ENCODE measurements at places on chromosomes 6 and 20.

GRCh38 chr6:1545654-1546053 lies 64.1 kb upstream of the FOXC1 start:
- no peak for DNase-seq

- no peak for DNase-seq
Measured at GRCh38 chr6:5529733-5530132, 268.4 kb downstream of the FARS2 start.

DNA sequence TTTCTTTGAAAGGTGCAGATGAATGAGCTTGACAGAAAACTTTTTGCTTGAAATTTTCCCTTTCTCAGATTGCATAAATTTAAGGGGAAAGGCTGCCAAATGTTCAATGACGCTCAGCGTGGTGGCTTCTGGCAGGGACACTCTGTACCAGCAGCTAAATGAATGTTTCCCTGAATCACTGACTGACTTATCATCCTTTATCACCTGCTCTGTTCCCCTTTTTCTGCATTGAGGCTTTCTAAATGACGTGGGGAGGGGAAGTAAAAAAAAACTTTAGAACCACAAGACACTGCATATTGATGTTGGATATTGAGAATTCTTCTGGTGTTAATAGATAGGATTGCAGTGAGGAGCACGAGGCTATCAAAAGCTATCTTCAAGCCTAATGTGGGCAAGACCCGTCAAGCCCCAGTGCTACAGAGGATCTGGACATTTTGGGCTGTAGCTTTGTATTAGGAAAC lies 46.9 kb upstream of the ENPP5 start:
- DNase-seq, result no peak

GRCh38 chr6:10201606-10202510 lies 213.0 kb downstream of the TFAP2A start:
- DNase-seq, result no peak

DNA sequence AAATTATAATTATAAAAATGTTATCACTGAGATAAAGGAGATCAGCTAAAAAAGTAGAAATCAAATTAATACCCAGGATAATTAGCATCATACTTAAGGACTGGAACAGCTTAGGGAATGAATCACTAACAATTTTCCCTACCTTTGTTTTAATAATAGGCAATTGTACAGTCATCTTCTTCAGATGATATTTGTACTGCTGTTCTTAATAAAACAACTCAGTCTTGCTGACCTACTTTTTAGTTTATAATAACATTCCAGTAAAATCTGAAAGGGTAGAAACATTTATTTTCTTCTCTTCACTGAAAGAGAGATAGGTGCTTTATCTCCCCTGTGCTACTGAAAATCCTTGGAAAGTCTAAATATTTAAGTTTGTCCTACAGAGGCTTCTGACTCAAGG lies 271.2 kb upstream of the THEMIS start:
- no peak for DNase-seq

- no peak for DNase-seq
Measured at GRCh38 chr6:113169484-113169883, 687.7 kb upstream of the MARCKS start.

DNA sequence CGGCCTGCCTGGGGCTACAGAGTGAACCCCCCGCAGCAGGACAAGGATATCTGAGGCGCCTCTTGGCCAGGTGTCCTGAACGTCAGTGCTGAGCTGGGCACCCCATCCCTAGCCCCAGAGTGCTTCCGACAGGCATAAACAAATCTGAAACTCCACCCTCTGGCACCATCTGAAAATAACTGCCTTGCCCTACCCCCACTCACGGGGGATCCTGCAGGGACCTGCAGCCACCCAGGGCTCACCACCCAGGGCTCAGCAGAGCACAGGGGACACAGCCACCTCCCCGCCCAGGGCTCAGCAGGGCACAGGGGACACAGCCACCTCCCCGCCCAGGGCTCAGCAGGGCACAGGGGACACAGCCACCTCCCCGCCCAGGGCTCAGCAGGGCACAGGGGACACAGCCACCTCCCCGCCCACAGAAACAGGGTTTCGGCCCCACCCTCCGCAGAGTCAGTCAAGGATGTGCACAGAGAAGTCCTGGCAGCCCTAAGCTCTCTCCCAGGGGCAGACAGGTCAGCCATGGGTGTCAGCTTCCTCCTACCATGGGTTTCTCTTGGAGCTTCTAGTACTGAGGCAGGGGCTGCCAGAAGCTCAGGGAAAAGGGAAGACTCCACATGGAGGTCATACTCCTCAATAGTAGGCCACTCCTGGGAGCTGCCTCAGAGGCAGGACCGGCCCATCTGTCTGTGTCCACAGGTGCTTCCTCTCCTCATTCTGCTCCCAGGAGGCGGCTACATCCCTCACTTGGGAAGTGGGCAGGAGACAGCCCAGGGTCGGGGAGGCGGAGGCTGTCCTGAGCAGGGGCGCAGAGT lies 4.6 kb downstream of the UCKL1 start:
- DNase-seq, result no peak

DNA sequence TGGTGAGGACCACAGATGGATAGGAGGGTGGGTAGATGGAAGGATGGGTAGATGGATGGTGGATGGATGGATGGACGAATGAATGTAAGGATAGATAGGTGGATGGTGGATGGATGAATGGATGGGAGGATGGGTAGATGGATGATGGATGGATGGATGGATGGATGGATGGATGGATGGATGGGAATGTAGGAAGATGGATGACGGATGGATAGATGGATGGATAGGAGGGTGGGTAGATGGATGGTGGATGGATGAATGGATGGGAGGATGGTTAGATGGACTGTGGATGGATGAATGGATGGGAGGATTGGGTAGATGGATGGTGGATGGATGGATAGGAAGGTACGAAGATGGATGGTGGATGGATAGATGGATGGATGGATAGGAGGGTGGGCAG lies 51.1 kb downstream of the BPIFB1 start:
- DNase-seq, result no peak

GRCh38 chr6:142809947-142810346 lies 135.0 kb downstream of the HIVEP2 start:
- DNase-seq, result no peak

DNA sequence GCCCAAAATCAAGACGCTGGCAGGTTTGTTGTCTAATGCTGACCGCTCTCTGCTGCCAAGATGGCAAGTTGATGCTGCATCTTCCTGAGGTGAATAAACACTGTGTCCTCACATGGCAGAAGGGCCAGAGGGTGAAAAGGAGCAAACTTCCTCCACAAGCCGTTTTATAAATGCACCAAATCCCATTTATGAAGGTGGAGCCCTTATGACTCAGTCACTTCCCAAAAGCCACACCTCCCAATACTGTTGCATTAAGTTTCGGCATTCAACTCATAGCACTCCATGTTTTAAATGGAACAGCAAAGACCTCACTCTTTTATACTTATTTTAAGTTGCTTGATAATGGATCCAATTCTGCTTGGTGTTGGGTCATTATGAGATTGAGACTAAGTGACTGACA lies 316.6 kb downstream of the RFPL4B start:
- no peak for DNase-seq

- DNase-seq, result peak; percentile 48
Measured at GRCh38 chr6:53484476-53485280, 60.2 kb downstream of the GCLC start.

GRCh38 chr6:130514712-130515111 lies 148.9 kb downstream of the TMEM200A start:
- no peak for DNase-seq

DNA sequence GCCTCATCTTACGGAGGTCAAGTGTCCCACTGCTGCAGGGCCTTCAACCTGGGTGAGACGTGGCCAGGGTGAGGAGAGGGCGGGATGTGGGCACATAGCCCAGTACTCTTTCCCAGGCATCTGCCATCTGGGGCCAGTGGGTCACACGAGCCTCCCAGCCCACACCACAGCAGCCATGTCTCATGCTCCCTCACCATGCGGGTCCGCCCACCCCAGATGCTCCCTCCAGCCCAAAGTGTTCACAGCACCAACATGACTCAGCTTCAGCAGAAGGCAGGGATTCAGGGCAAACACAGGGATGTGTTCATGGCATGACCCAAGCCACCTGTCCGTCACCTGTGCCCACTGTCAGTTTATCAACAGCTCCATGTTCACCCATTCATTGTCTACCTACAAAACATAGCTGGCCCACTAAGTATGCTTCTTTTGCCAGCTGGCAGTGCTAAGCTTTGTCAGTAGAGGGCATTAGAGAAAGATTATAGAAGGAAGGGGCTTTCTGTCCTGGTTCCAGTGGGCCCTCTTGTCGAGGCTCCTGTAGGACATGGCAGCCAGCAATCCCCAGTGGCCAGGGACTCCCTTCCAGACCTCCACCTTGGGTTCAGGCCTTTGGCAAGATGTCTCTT lies 109.2 kb downstream of the FOXF2 start:
- DNase-seq, result no peak

DNA sequence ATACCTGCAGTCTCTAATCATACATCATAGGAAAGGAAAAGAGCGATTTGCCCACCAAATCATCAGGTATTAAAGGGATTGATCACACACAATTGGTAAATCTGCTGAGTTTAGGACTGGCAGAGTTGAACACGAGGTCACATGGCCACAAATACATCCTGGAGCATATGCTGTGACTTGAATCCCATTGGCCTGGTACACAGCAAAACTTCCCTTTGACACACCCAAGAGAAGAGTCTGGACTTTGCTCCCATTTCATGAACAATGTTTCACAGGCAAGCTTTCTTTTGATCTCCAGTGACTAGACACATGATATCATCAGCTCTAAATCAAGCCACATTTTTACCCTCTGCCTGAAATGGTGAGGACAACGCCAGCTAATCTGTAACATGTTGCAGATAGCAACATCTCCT lies 117.9 kb downstream of the ISM1 start:
- DNase-seq, result no peak

DNA sequence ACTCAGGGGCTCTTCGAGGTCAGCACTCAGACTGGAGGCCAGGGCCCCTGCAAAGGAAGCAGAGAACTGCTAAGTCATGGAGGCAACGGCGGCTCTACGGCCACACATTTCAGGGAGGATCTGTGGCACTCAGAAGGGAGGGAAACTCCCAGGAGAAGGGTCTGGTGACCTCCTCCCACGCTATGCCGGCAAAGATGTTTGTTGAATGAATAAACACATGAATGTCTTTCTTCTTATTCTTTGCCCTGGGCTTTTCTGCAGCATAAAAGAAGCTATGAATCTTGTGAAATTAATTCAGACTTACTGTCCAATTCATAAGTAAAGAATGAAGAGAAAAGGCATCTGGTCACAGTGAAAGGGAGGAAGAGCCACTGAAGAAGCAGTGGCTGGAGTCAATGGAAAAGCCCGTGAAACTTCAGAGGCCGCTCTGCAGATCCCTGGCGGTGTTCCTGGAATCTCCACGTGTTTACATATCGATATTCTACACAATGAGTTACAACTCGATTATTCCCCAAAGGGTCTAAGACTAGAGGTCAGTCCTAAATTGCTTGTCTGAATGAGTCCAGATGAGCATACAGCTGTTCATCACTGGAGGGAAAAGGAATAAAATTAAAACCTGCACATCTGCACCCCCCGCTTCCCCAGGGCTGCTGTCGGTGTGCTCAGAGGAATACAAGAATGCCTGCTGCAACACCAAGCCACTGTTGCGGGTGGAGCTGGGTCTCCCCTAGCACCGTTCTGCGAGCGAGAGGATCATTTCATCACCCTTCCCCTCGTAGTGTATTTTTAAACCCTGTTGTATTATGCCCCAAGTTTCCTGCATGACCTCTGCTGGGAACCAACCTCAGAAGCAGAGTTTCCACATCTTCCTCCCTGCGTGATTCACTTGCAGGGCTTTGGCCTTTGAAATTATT lies 25.6 kb downstream of the INSM1 start:
- DNase-seq, result no peak

- no peak for DNase-seq
Measured at GRCh38 chr6:52726741-52727535, 36.3 kb downstream of the GSTA2 start.

DNA sequence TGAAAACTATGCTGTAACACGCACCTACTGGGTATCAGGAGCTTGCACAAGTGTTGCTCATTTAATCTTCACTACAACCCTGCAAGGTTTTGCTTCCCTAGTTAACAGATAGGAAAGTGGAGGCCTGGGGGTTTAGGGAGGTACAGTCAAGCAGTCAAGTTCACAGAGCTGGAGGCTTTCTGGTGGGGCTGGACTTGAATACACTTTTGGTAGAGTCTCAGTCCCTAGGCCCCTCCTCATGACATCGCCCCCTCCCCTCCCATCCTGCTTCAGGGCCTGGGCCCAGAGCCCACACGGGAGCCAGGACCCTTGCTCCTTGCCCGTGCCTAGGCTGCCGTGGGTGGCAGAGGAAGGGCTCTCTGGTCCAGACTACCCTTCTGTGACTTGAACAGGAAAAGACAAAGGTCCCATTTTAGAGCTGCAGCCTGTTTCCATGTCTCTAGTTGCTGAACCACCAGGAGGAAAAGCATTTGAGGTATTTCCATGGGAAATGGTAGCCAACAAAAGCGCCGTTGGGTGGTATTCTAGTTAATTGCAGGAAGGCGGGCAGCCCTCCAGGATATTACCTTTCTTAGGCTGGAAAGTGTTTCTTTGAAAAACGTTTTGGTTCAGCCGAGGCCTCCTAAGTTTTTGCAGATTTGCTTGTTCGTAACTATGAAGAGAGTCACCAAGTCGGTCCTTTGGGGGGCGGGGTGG lies 84.9 kb downstream of the CDC5L start:
- DNase-seq, result no peak

DNA sequence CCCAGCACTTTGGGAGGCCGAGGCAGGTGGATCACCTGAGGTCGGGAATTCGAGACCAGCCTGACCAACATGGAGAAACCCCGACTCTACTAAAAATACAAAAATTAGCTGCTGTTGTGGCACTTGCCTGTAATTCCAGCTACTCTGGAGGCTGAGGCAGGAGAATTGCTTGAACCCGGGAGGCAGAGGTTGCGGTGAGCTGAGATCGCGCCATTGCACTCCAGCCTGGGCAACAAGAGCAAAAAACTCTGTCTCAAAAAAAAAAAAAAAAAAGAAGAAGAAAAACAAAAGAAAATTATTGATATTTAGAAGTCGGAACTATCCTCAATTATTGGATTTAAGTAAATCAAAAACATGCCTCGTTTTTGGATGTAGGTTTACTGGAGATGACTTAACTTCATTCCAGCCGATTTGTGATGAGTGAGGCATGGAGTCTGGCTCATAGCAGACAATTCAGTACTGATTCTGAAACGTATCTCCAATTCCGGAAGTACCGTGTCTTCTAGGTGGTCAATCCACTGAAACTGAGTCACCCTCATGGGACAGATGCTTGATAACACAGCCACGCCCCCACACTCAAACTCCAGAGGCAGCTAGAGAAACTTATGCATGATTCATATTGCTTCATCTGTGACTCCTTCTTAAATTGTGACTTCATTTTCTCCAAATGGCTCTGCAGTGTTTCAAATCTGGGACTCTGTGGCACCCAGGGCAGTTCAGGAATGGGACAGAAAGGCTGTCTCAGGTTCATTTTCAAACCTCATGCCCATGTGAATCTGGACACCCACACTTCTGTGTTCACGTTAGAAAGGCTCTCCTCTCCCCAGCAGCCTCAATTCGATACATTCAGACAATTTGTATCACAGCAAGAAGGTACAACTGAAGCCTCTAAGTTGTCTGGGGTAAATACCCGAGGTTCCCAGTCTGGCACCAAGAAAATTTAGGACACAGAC lies 110.4 kb upstream of the ARMC2 start:
- no peak for DNase-seq
